ENCODE measurements at places on chromosomes 2 and 18. TPM values are rescaled to one million over a fixed set of nuclear protein-coding genes. Genes with fewer than 3 reads are reported as not detected.

GRCh38 chr18:11899063-11899462, 9.1 kb downstream of the MPPE1 start:
- no peak overlapping the region for H3K27ac ChIP-seq
- H3K4me1 ChIP-seq, result no peaks in the 10 kb centered on the region
- no peak overlapping the region for H3K4me3 ChIP-seq
- DNase-seq, result no peak
- peaks cover 7% of the 10 kb centered on the region for H3K36me3 ChIP-seq

- no peak overlapping the region for H3K27ac ChIP-seq
- DNase-seq, result no peak
- no peak overlapping the region for H3K4me3 ChIP-seq
- no peaks in the 10 kb centered on the region for H3K36me3 ChIP-seq
Observed at GRCh38 chr2:25872134-25872533, 6.2 kb downstream of the ASXL2 start.

GRCh38 chr2:181183878-181184542, 203.6 kb downstream of the UBE2E3 start:
- no peak overlapping the region for H3K27ac ChIP-seq
- H3K4me3 ChIP-seq, result no peak overlapping the region
- H3K36me3 ChIP-seq, result no peaks in the 10 kb centered on the region
- no peak for DNase-seq

Gene FAM168B
- 35.4 TPM for total RNA-seq

Gene STON1
- 1.3 TPM for total RNA-seq

Gene STPG4
- not detected for total RNA-seq

DNA sequence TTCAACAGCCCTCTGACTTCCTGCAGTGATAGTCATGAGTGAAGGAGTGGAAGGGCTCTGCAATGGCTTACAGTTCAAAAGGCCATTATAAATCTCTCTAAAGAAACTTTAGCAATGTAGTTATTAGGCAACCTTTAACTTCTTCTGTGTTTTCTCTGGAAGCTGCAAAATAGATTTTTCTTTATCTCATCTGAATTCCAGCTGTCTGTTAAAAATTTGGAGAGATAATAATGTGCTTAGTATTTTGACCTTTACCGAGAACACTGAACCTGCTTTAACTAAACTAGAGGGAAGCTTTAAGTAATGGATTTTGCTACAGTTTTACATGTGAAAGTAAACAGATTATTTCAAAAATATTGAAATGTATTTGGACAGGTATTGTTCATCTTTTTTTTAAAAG, 847.9 kb downstream of the ERBB4 start:
- H3K4me1 ChIP-seq, result no peaks in the 10 kb centered on the region
- H3K27ac ChIP-seq, result no peak overlapping the region
- H3K27me3 ChIP-seq, result no peaks in the 10 kb centered on the region
- no peaks in the 10 kb centered on the region for H3K36me3 ChIP-seq
- no peak overlapping the region for H3K4me3 ChIP-seq

Gene GRB14
- total RNA-seq, result 13.2 TPM

Gene SLC9A4
- not detected for total RNA-seq

- H3K27ac ChIP-seq, result no peak overlapping the region
- no peaks in the 10 kb centered on the region for H3K27me3 ChIP-seq
- H3K4me3 ChIP-seq, result no peak overlapping the region
- no peaks in the 10 kb centered on the region for H3K36me3 ChIP-seq
- H3K4me1 ChIP-seq, result no peaks in the 10 kb centered on the region
Observed at GRCh38 chr2:126635281-126635680, 20.7 kb upstream of the GYPC start.

DNA sequence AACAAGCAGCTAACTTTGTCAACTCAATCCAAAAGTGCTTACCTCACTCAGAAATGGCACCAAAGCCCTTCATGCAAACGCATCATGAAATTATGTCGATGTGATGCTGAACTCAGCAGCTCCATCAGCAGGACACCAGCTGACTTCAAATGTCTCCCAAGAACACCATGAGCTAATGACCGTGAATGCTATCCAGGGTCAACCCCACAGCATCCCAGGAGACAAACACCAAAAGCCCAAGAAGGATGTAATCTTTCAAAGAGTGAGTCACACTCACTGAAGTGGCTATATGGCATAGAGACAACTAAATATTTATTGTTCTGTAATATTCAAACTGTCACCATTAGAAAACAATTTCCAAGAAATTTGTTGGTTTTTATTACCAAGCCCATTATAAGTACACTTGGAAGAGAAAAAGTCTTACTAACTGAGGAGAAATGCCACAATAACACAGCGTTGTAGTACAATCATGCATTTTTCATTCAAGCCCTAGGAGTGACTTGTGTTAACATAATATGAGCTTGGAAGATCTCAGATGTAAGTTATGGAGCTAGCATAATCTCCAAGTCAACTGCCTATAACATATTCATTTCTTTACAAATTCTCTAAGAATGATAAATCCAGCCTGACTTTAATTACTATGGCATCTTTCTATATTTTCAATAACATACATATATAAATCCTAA, 165.0 kb upstream of the CCDC68 start:
- no peak overlapping the region for H3K4me3 ChIP-seq
- no peak overlapping the region for H3K27ac ChIP-seq
- H3K36me3 ChIP-seq, result no peaks in the 10 kb centered on the region
- no peaks in the 10 kb centered on the region for H3K27me3 ChIP-seq
- no peak for DNase-seq
- no peaks in the 10 kb centered on the region for H3K4me1 ChIP-seq

DNA sequence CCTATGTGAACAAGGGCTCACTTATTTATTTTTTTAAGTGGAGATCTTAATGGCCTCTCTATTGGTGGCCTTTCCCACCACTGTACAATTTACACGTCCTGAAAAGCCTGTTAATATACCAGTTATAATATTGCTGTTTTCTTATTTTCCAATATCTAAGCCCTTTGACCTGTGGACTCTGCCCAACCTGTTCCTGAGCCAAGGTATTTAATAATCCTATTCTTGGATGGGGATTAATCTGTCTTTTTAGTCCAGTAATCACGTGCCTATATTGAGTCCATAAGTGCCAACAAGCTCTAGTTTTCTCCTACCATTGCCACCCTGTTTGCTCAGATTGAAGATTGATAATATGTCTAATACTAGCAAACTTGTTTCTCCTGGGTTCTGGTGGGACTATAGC, 42.7 kb downstream of the MBD5 start:
- no peaks in the 10 kb centered on the region for H3K27me3 ChIP-seq
- no peak overlapping the region for H3K27ac ChIP-seq
- H3K4me1 ChIP-seq, result peaks cover 6% of the 10 kb centered on the region
- no peak overlapping the region for H3K4me3 ChIP-seq

Gene TMEM198
- 5.6 TPM for total RNA-seq

GRCh38 chr18:64695851-64696553, 547.1 kb upstream of the LINC00305 start:
- H3K4me1 ChIP-seq, result no peaks in the 10 kb centered on the region
- H3K4me3 ChIP-seq, result no peak overlapping the region
- DNase-seq, result no peak
